ENCODE measurements at places on chromosomes 7 and 10.

- no peak for DNase-seq
Observed at GRCh38 chr10:32501906-32502305, 56.0 kb downstream of the CCDC7 start.

DNA sequence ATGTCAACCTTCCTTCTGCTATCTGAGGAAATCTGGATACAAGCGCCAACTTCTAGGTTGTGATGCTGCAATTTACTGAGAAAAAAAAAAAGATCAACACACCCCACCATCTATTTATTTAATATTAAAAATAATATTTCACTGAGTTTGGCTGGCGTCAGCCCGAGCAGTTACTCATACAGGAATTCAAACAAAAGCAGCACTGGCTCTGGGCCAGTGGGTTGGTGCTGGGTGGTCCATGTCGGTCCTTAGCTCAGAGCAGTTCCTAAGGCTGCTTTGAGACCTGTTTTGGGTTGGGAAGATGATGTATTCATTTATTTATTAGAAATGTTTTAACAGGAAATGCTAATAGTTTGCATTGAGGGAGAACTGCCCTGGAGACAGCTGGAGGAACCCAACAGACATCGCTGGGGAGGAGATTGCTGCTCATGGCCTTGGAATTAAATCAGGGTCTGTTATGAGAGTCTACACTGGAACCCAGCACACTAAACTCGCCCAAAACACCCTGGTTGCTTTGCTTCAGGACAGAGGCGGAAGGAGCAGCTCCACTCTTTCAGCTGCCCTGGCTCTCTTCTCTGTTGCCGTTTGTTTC, 36.3 kb upstream of the GOT1 start:
- DNase-seq = no peak

DNA sequence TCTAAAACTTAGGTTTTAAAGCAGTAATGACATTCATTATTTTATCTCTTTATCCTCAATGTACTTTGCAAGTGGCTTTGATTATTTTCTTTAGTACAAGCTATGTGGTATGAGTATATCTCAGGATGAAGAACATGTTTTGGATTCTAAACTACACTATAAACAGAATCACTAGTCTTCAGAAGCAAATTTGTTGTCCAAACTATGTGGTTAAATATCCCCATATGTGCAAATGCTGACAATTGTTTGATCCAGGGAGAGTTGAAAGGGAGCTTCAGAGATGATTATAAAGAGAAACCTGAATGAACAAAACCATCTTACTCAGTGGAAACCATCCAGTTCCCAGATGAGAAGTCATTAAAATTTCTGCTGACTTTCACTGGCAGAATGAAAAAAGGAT, 179.3 kb downstream of the MDFIC start:
- DNase-seq = no peak

- no peak for DNase-seq
Observed at GRCh38 chr10:12971001-12971788, 30.3 kb downstream of the CCDC3 start.

- DNase-seq = no peak
Observed at GRCh38 chr10:103840740-103841070, 14.7 kb downstream of the SH3PXD2A start.
